ENCODE measurements at places on chromosomes 7 and 10.
A peak's percentile ranks its signal among the peaks of the same experiment; 100 is the strongest.

DNA sequence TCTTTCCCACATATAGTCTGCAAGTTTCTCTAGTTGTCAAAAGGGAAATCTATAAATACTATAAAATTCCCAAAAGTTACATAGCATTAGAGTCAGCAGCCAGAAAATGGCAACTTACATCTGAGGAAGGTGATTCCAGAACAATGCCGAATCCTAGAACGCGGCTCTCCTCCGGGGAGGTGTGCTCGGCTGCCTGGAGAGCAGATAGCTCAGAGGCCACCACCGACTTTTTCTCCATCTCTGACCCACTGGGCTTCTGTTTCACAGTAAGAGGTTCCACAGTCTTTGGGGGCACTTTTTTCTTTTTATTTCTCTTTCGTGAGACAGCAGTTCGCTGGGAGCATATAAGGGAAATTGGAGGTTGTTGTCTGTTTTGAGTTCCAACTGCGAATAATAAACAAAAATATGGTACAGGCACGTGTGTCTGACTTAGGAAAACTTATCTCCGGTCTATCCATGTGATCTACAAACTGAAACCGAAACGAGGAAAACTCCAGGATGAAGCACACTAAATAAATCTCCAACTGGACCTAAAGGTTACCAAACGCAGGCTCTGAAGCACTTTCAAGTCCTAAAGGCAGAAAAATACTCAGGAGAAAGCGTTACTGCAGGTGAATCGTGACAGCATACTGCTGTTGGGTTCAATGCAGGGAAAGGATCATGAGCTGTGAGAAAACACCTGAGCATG, 36.2 kb downstream of the BEND7 start:
- no peak for DNase-seq

DNA sequence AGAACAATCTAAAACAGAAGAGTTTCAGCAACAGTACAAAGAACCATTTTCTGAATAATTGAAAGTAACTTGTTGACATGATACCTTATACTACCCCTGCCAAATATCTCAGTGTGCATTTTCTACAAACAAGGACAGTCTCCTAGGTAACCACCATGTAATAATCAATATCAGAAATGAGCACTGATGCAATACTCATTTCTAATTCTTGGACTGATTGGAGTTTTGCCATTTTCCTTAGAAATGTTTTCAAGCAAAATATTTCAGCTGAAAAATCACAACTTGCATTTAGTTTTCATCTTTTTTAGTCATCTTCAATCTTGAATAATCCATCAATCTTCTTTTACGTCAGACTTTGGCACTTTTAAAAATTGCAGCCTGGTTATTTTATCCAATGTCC, 420.2 kb downstream of the CDC14C start:
- no peak for DNase-seq

DNA sequence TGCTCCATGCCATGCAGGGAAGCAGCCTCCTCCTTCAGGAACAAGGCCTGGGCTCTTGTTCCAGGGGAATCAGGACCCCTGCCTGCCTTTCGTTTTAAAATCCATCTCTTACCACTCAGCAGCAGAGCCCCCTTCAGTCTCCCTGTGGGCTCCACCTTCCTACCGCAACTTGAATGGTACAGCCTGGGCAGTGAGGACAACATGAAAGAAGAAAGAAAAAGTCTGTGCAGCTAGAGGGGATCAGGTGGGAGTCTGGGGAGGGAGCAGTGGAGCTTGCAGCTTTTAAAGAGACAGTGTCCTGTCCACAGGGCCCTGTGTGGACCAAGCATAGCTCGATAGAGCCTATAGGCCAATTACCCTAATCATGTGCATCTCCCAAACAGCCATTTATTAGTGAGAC, 3.7 kb downstream of the PLXNA4 start:
- no peak for DNase-seq

GRCh38 chr7:139362302-139362701, 2.6 kb downstream of the LUC7L2 start:
- no peak for DNase-seq

DNA sequence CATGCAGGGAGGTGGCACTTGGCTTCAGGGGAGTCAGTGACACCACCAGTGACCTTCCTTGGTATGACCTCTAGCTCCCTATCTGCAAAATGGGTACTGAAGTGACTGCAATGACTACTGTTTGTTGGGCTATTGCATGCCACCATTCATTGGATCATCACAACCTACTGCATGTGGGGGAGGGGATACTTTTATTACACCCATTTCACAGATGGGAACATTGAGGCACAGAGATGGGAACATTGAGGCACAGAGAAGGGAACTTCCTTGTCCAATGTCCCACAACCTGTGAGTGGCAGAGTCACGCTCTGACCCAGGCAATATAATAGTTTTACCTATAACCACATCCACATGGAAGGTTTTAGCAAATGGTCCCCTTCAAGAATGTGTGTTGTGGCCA, 12.2 kb upstream of the MYH16 start:
- no peak for DNase-seq

DNA sequence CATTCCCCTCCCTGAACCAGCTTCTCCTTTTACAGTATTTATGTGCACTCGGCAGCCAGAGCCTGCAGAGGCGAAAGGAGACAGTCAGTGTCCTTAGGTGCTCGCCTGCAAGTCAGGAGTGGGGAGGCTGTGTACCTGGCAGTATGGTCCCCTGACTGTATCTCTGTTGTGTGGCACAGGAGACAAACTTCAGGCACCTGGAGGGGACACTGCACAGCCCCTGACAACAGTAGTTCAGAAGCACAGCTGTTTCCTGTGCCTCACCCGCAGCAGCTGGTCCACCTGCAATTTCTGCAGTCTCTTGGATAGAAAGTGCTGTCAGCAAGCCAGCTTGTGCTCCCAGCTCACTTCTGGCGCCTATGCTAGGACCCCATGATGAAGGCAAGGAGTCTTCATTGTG, 73.4 kb upstream of the LAMB4 start:
- no peak for DNase-seq

- no peak for DNase-seq
Observed at GRCh38 chr10:103493916-103494877, 692 bp downstream of the NEURL1 start.

- DNase-seq, result peak; percentile 53
Observed at GRCh38 chr7:26293569-26294308, 2.1 kb downstream of the SNX10 start.

- DNase-seq, result no peak
Observed at GRCh38 chr10:22681783-22682183, 32.6 kb downstream of the PIP4K2A start.

GRCh38 chr7:113371416-113372043, 253.2 kb upstream of the SMIM30 start:
- DNase-seq, result no peak

GRCh38 chr7:141754939-141755338, 9.0 kb upstream of the TAS2R3 start:
- DNase-seq, result no peak

DNA sequence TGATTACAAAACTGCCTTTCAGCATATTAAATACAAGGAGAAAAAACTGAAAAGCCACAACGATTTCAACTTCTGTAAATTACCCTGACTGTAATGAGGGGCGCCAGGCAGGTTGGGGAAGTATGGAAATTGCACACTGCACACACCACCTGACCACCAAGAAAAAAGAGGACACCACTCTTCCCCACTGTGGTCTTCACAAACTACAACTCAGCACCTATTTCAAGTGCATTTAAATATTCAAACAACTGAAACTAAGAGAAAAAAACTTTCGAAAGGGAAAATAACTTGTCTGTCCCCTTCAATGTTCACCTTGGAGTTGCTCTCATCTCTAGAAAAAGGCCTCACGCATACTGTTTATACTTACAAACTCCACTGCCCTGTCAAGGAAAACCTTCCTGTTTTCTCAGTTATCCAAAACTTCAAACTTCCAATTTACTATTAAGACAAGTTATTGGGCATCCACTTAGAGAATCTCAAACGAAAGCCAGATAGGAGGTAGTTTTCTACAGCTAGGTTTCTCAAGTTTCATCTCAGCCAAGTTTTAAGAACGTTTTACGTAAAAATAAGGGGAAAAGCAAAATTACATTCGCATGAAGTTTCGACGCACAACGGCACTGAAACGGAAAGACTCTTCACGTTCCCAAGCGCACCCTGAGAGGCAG, 1.4 kb downstream of the LARP4B start:
- DNase-seq, result no peak

- no peak for DNase-seq
Observed at GRCh38 chr7:105202616-105203015, 186.1 kb downstream of the SRPK2 start.

GRCh38 chr7:51275532-51275931, 41.1 kb downstream of the COBL start:
- no peak for DNase-seq

GRCh38 chr10:101693978-101694673, 844 bp downstream of the FBXW4 start:
- DNase-seq, result peak; percentile 58

- no peak for DNase-seq
Observed at GRCh38 chr7:67593794-67594193, 597.2 kb downstream of the TYW1 start.

- DNase-seq, result no peak
Observed at GRCh38 chr10:85531706-85532105, 834.9 kb downstream of the GRID1 start.

All from stimulated activated CD8-positive, alpha-beta memory T cell treated with anti-CD3 and anti-CD28 coated beads, Interleukin-15, amount 100 ng/mL, for 48 hours (primary cell).